ENCODE measurements at places on chromosomes 12 and 14. TPM values are rescaled to one million over a fixed set of nuclear protein-coding genes. Genes with fewer than 3 reads are reported as not detected.

MBIP gene
- 23.1 TPM for total RNA-seq

FBRSL1 gene
- total RNA-seq = 51.1 TPM

IFI27 gene
- 158 TPM for total RNA-seq

KSR2 gene
- total RNA-seq = 0.04 TPM

CLEC1B gene
- not detected for total RNA-seq

GAS2L3 gene
- total RNA-seq = 6.5 TPM

SPSB2 gene
- 17.3 TPM for total RNA-seq

SP1 gene
- total RNA-seq = 99.3 TPM

- peak; percentile 42 for DNase-seq
These were observed 88.5 kb downstream of the PAPLN start for GRCh38 chr14:73325630-73326299.

DNA sequence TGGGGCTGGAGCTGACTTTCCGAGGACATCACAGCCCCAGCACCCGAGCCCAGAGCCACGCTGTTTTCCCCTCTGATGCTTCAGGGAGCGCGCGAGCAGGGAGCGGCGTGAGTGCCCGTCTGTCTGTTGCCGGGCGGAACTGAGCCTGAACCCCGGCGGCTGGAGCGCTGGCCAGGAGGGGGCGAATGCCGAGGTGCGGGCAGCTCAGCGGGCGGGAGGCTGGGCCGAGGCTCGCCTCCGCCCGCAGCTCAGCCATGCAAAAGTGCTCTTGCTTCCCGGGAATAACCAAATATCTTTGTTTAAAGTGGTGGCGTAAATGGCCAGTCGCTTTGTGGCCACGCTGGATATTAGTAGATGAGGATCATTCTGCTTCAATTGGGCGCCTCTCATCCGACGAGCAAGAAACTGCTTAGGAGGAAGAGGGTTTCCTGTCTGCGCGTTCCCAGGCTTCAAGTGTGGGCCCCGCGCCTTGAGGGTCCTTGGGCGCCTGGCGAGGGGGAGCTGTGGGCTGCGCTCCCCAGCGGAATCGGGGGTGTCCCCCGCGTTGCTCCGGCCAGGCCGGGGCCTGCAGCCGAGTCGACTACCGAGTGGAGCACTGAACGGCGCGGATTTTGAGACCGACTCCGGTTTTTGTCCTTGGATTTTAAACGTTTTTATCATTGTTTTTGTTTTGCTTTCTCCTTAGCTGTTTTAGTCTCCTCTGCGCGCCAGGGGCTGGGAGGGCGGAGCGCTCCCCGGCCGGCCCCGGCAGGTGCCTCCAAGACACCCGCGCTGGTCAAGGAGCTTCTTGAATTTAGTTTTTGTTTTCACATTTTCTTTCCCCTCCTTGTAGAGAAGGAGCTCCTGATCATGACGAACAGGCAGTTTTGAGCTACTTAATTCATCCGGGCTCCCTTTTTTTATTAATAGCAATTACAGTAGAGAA is 831 bp upstream of the NKX2-1 start:
- no peak for DNase-seq

DNA sequence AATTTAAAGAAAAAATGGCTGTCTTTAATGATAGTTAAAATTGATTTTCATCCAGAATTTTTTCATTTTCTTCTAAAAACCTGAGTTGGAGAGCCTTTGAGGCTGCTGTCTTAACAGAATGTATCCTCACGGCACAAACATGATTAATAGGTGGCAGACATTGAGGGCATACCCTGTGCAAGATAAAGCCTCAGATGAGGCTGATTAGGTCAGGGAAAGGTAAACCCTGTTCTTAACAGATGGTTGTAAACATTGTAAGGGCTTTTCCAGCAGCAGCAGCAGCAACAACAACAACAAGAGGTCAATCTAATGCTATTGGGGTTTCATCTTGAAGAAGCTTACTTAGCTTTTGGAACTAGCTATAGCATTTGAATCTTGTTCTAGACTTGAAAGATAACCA is 17.4 kb downstream of the GNG2 start:
- no peak for DNase-seq

DNA sequence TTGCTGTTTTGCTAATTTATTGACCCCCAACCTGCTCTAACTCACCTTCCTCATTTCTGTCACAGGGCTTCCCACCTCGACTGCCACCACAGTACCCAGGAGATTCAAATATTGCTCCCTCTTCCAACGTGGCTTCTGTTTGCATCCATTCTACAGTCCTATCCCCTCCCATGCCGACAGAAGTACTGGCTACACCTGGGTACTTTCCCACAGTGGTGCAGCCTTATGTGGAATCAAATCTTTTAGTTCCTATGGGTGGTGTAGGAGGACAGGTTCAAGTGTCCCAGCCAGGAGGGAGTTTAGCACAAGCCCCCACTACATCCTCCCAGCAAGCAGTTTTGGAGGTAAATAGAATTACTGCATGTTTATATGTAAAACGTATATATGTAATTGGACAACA is 68.8 kb downstream of the RAD52 start:
- no peak for DNase-seq

GRCh38 chr14:45298423-45299117 is 45.6 kb upstream of the MIS18BP1 start:
- DNase-seq = no peak

GRCh38 chr14:51203881-51204280 is 36.2 kb upstream of the TMX1 start:
- no peak for DNase-seq
